NCI-H526 treated with DMSO at 0.1 percent for 48 hours (cell line): ENCODE measurements at places on chromosomes 5 and 9.

- no peak for DNase-seq
These were observed 7.6 kb downstream of the TTC16 start for GRCh38 chr9:127723444-127723843.

DNA sequence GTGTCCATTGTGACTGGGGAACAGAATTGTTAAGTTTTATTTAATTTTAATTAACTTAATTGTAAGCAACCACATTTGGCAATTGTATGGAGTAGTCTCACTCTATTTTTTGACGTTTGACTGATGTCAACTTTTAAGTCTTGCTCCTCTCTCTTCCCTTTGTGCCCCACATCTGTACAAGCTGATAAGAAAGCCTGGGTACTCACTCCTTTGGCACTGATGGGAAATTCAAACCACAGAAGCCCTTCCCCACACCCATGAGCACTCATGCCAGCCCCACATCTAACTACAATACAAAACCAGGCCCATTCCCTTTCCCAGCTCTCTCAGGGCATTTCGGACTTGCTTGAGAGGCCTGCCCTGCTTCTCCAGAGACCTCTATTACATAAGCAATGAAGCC lies 451.5 kb upstream of the KIF2A start:
- no peak for DNase-seq

DNA sequence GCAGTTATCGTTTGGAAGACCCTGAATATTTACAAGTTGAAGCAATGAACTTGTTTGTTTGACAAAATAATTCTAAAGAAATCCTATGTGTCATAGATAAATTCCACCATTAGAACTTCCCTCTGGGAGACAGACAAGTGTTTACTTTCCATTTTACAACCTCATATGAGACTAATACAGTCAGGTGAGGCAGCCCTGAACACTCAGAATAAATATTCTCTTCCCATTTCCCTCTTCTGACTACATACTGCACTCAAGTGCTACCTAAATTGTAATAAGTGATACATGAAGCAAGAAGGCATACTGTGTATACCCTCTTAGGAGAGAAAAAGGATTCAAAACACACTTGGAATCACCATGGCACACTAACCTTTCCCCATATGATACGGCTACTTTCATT lies 6.8 kb downstream of the RASEF start:
- no peak for DNase-seq

GRCh38 chr9:73132034-73132776 lies 19.5 kb upstream of the ANXA1 start:
- DNase-seq, result peak; percentile 86

DNA sequence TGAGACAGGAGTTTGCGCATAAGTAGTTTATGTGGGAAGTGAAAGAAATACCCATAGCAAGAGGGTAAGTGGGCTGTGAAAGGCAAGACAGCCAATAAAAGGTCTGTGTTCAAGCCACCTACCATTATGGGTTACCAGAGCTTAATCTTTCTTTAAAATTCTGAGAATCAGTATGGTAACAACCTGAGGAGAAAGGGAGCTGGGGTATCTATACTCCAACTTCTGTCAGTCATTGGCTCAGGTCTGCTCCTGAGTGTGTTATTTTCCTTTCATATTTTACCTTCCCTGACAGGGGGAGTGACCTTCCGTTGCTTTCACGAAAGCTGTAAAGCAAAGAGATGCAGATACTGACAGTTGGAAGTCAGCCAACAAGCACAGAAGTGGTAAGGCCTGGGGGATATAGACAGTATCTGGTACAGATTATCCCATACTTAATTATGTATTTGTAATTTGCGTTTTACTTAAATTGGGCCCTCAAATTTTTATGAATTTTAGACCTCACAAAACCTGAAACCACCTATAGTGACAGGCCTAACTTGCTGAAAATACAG lies 233.4 kb downstream of the RAB3C start:
- no peak for DNase-seq

GRCh38 chr5:168920019-168920810 lies 341.0 kb upstream of the PANK3 start:
- DNase-seq, result no peak

DNA sequence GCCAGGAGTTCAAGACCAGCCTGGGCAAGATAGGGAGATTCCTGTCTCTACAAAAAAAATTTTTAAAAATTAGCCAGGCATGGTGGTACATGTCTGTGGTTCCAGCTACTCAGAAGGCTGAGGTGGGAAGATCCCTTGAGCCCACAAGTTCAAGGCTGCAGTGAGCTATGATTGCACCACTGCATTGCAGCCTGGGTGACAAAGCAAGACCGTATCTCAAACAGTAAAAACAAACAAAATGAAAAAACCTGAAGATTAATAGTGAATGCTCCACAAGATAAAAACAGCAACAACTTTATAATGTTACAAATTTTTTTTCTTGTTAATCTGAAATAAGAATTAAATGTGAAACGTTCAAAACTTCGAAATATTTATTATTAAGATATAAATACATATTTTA lies 2.7 kb upstream of the TMEM267 start:
- no peak for DNase-seq

DNA sequence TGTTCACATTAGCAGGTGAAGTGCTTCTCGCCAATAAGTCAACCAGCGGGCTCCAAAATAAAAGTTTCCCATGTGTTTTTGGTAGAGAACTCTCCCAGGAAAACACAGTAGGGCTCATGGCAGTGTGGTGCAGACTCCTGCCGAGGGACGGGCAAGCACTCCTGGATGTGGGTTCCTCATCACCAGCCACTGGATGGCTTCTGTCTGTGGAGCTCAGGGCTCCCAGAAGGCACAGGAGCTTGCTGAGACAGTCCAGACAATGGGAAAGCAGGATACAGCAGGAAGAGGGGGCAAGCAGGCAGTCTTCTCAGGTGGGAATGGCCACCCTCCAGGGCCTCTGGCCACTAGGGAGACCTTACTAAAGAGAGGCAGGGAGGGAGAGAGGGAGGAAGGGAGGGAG lies 142.4 kb downstream of the HSD17B3 start:
- DNase-seq, result no peak

- DNase-seq, result no peak
These were observed 30.1 kb downstream of the FNIP1 start for GRCh38 chr5:131766689-131767088.

DNA sequence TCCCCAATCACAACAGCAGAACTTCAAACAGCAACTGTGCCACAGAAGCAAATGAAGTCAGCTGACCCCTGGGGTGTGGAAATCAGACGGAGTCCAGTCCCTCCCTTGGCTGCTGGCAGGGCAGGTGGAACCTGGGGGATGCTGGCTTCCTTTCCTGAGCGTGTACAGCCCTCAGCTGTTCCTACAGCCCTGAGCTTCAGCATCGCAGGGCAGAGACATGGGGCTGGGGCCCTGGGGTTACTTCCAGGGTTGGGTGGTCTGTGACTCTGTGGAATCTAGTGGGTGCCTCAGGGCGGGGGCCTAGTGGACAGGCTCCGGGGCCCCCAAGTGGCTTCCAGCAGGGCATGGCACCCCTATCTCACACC lies 7.3 kb upstream of the RXRA start:
- DNase-seq, result no peak

GRCh38 chr9:137075275-137075775 lies 2.0 kb upstream of the UAP1L1 start:
- DNase-seq, result no peak

- DNase-seq, result no peak
These were observed 509.1 kb downstream of the RASEF start for GRCh38 chr9:82553654-82554366.

GRCh38 chr5:176542596-176543427 lies 5.6 kb upstream of the RNF44 start:
- DNase-seq, result no peak

DNA sequence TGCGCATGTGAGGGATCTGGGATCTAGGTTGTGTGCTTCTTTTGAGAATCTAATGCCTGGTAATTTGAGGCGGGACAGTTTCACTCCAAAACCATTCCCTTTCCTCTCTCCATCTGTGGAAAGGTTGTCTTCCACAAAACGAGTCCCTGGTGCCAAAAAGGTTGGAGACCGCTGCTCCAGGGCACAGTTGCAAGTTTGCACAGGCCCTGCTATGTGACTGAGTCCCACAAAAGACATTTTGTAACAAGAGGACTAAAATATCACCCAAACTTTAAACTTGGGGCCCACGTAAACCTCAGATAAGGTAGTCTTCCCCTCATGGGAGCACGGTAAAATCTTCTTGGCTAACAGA lies 5.8 kb upstream of the ZNF367 start:
- no peak for DNase-seq

DNA sequence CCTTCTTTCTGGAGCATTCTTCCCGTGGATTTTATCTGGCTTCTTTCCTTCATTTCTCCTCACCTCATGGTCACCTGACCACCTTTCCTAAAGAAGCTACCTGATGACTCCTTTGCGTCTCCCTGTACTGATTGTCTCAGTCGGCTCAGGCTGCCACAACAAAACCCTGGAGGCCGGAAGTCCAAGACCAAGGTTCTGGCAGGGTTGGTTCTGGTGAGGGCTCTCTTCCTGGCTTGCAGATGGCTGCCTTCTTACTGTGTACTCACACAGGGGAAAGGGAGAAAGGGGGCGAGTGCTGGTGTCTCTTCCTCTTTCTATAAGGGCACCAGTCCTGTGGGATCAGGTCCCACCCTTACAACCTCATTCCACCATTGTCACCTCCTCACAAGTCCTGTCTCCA lies 140.0 kb downstream of the SYK start:
- DNase-seq, result no peak

DNA sequence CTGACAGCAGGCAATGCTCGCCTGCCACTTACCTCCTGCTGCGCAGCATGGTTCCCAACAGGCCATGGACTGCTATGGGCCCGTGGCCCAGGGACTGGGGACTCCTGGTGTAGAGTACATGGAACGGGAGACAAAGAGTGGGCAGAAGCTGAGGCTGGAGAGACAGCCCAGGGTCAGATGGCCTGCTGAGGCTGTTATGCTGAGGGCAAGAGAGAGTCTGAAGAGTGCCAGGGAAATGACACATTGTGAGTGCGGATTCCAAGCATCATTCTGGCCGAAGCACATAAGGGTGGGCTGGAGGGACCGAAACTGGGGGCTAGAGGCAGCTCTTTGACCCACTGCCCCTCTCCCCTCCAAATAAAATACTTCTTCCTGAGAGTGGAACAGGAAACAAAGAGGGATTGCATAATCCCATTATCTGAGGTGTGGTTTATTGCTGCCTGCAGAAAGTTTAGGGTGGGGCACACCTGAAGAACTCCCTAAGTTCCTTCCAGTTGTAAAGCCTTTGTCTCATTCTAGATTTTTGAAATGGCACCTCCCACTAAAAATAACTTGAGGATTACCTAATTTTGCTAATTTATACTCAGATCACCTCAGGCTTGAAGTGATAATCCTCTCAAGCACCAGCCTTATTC lies 158.1 kb downstream of the ATP10B start:
- no peak for DNase-seq

GRCh38 chr9:126698251-126698650 lies 84.5 kb downstream of the LMX1B start:
- no peak for DNase-seq

DNA sequence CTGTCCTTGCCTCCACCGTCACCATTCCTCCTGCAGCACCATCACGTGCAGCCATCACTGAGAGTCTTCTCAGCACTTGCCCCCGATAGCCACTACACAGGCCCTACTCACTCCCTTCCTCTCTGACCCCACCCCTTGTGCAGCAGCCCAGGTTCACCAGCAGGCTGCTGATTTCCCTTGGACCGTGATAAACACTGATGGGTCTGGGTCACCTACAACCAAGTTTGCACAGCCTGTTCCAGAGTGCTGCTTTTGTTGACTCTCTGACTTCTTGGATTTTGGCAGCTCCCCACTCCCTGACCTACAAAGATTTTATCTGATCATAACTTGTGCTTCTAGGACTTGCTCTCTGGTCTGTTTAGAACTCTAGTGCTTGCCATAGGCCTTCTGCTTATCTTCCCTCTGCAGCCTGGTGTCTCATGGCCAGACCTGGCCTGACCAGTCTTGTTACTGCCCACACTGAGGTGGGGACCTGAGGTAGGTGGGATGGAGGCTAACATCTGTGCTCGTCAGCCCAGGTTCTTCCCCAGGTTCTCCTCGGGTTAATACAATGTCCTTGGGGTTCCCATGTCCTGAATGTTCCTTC lies 109.3 kb downstream of the TARS1 start:
- DNase-seq, result no peak

DNA sequence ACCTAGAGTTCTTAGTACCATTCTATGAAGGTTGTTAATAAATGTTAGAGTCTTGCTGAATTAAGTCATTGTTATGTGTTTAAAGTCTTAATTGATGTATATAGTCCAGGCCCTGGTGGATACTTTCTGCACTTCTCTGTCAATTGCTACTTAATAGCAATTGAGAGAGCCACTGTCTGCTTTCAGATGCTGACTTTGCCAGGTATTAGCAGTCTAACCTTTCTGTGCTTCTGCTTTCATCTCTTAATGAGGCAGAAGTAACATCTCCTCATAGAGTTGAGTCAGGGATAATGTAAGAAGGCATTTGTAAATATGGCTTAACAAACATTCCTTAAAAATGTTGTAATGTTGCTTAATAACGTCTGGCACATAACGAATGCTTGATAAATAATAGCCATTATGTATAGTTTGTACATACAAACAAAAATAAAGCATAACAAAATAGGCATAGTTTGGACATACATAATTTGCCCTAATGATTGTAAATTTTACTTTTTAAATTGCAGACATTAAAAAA lies 28.3 kb downstream of the RASGRF2 start:
- DNase-seq, result no peak

DNA sequence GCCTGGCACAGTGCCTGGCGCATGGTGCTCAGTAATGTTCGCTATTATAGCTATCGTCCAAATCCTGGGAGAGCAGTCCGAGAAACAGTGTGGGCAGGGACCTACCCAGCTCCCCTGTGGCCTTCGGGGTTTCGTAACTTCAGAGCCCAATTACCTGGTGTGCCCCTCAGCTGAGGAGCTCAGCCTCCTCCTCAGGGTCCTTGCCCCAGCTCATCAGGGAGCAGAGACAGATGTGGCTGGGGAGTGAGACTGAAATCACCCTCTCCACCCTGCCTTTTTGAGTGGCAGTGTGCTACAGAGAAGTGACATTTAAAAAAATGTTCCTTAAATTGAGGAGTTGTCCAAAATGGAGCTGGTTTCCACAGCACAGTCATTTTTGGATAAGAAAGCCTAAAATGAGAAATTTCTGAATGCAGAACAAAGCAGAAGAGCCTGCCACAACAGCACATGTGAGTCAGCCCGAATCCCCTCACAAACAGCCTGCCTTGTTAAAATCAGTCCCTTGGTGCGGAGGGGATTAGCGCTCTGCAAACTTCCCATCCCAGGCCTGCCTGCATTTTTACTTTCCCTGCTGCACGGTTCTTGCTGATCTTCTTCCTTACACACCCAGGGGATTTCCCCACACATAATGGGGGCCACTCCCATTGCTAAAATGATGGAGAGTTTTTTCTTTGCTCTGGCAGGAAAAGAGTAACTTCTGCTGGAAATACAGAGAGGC lies 78.1 kb upstream of the PITX1 start:
- no peak for DNase-seq

DNA sequence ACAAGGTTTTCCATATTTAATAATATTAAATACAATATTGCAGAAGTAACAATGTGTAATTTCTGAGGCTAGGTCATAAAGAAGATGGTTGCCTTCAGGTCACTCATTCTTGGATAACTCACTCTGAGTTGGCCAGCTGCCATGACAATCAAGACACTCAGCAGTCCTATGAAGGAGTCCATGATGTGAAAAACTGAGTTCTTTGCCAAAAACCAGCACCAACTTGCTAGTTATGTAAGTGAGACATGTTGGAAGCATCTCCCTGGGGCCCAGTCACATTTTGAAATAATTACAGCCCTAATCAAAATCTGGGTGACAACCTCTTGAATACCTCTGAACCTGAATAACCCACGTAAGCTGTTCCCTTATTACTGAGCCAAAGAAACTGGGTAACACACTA lies 453.2 kb downstream of the CDH18 start:
- DNase-seq, result no peak

- no peak for DNase-seq
These were observed 288.2 kb upstream of the MAP3K1 start for GRCh38 chr5:56527174-56527573.
